ENCODE measurements at places on chromosomes 1 and 21. TPM values are rescaled to one million over a fixed set of nuclear protein-coding genes. Genes with fewer than 3 reads are reported as not detected.

Gene AKNAD1
- total RNA-seq, result 0.13 TPM

Gene TMEM59
- total RNA-seq, result 260 TPM

Gene LCE1C
- total RNA-seq, result not detected

DNA sequence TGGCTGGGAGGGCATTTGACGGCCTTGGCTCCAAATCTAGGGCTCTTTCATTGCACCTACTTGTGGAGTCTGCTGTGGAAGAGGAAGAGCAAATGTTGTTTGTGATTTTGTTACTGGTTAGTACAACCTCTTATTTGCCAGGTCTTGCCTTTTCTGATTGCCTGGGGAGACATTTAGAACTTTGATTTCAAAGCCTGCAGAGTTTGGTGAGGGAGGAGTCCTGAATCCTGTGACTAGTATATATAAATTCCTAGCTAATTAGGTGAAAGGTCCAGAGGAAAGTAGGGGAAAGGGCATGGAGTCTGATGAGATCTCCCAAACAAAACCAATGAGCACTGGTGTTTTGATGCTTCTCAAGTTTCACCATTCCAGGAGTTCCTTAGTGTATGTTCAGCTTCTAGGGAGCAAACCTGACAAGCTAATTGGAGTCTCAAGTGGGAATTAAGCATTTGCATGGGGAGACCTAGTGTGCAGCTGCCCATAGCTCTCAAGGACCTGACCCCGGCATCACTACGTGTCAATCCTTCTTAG, 5.1 kb upstream of the HMGCS2 start:
- DNase-seq, result peak; percentile 50

GRCh38 chr1:9442278-9442846, 96.9 kb upstream of the SLC25A33 start:
- DNase-seq, result no peak

DNA sequence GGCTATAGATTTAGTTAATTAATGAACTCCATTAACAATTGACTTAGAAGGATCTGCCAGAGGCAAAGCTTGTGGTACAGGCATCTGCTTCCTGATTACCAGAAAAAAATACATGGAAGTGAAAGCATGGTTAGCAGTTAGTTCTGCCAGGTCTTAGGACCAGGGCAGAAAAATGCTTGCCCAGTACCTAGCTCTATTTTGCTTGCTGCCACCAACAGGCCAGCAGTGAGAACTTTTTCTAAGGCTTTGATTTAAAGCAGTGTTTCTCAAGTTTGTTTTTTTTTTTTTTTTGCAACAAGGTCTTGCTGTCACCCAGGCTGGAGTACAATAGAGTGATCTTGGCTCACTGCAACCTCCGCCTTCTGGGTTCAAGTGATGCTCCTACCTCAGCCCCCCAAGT, 16.4 kb upstream of the MTF1 start:
- no peak for DNase-seq

DNA sequence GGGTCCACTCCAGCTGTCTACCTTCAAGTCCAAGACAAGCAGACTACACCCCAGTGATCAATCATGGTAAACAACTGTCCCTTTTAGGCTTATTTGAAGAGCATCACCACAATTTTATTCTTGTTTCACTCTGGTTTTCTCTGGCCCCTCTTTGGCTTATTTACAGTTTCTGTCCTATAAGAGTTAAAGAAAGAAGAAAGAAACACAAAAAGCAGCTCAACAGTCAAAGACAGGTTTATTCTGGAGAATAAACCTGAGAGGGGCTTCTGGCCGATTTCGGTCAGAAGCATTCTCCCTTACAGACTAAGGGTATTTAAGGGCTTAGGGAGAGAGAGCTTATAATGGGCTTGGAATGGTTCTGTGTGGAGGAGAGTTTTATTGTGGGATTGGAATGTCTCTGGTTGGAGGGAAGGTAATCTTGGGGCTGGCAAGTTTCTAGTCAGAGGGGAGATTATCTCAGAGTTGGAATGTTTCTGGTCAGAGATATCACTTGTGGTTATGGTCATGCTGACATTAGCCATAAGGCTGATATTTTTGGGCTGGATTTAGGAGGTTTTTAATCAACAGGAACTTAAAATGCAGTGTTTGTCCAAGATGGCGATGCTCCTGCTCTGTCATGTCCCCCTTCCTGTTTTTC, 161.0 kb downstream of the URB2 start:
- DNase-seq, result no peak

- DNase-seq, result no peak
These were observed 85.5 kb downstream of the PIK3CD start for GRCh38 chr1:9737057-9737456.
